ENCODE measurements at places on chromosomes 3 and 15.
A peak's percentile ranks its signal among the peaks of the same experiment; 100 is the strongest.

DNA sequence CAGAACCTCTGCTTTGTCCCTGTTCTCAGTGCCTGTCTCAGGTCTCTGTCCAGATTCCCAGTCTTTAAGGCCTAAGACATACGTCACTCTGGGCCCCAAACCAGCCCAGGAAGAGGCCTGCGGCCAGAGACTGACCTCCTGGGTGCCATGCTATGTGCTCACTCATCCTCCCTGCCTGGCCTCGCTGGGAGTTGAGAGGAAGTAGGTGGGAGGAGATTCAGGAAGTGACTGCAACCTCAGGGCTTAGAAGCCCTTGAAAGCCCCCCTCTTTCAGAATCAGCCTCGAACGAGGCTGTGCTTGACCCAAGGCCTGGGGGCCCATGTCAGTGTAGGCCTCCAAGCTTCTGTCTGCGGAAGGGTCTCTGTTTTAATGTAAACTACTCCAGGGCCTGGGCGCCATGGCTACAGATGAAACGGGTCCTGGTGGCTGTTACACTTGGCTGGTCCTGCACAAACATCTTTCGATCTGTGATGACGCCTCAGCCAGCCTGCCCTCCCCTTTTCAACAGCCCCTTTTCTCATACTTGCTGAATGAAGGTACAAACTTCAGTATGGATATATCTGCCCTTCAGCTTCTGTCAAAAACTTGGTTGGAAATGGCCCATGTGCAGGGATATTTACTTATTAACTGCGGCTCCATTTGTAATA is 11.7 kb downstream of the RASGRF1 start:
- no peak for DNase-seq

GRCh38 chr3:21392526-21392925 is 358.5 kb downstream of the ZNF385D start:
- DNase-seq = peak; percentile 18

GRCh38 chr15:51866751-51867150 is 37.3 kb downstream of the TMOD3 start:
- DNase-seq = no peak

- DNase-seq = no peak
Measured at GRCh38 chr15:38238311-38238710, 14.3 kb upstream of the SPRED1 start.

DNA sequence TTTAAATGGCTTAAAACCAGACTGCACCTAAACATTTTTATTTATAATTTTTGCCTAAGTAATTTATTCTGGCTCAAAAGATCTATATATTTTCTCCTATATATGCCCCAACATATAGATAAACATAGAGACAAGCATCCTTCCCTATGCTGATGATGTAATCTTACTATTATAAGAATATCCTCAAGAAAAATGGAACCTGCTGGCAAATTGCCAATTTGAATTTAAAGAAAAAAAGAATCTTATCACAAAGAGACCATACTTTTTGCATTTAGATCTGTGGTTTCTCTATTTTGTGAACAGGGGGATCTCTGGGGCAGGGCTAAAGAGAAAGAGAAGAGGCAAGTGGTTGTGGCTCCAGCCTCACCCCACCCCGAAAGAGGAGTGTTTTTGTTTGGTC is 107.2 kb upstream of the CMC1 start:
- DNase-seq = no peak

DNA sequence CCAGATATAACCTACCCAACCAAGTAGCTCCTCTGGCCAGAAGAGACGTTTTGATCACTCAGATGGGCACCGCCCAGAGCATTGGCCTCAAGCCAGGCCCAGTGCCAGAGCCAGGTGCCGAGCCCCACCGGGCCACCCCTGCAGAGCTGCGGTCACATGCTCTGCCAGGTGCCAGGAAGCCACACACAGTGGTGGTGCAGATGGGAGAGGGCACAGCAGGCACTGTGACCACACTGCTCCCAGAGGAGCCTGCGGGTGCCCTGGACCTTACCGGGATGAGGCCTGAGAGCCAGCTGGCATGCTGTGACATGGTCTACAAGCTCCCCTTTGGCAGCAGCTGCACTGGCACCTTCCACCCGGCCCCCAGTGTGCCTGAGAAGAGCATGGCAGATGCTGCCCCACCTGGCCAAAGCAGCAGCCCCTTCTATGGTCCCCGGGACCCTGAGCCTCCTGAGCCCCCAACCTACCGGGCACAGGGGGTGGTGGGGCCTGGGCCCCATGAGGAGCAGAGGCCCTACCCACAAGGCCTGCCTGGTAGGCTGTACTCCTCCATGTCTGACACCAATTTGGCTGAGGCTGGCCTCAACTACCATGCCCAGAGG is 19.1 kb upstream of the APEH start:
- DNase-seq = no peak

DNA sequence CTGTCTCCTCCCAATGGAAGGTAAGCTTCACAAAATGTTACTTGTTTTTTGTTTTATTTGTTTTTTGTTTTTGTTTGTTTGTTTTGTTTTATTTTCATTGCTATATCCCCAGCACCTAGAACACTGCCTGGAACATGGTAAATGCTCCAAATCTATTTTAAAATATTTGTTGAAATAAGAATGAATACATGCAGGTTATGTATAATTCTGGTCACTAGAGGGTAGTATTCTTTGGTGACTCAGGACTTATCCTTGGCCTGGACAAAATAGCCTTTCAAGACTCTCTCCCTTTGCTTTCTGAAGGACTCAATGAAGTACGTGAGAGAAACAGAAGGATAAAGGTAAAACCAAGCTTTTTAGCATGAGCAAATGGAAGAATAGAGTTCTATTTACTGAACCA is 46.9 kb upstream of the PPP2R3A start:
- no peak for DNase-seq

DNA sequence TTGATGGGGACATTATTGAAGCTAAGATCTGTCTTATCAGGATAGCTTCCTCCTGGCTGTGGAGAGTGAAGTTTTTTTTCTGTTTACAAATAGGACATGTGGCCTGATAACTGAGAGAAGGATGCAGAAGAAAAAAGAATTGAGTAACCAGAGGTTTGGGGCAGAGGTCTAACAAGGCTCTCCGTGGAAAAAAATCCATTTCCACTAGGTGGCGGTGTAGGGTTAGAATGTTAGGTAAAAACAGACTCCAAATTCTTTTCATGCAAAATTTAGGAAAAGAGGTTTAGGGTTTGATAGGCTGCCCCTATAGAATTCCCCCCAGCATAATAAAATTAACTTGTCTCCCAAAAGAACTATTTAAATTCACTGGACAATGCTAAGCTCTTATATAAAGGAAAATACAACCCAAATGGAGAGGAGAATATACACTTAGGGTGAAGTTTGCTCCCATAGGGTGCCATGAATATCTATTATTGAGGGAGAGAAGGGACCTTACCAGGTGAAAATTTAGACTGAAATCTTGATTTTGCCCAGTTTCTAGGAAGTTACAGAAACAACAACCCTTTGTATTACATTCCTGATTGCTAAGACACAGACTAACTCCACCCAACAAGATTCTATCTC is 1560.4 kb downstream of the OTOL1 start:
- peak; percentile 19 for DNase-seq

GRCh38 chr15:31352911-31353811 is 26.5 kb downstream of the KLF13 start:
- DNase-seq = peak; percentile 71

- no peak for DNase-seq
Measured at GRCh38 chr3:154904328-154904727, 175.8 kb upstream of the MME start.

DNA sequence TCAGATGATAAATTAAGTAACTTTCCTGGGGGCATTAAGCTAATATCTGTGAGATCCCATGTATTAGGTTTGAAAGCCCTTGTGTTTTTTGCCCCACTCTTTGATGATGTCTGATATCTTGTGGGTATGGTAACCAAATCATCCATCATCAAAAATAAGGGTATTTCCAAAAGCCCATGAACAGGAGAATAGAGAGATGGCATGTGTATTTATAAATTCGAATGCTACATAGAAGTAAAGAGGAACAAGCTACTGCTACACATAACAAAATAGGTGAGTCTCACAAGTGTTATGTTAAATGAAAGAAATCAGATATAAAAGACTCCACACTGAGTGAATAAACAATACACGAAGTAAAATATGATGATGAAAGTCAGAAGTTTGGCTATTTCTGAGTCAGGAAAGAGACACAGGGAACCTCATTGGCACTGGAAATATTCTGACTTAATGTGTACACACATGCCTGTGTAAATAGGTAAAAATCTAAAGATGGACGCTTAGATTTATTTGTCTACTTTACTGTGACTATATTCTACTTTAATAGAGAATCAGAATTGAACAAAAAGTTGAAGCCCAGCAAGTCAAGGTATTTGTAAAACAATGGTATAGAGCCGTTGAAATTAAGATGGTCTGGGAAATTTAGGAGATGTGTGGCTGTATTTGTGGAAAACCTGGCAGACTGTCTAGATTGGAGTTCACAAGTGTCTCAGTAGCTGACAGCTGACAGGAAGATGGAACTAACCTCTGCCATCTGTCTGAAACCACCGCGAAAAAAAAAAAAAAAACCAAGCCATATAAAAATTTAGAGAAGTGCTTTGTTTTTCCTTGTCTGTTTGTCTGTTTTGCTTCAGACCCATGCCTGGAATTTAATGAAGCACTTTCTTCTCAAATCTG is 111.0 kb upstream of the TGFBR2 start:
- no peak for DNase-seq

DNA sequence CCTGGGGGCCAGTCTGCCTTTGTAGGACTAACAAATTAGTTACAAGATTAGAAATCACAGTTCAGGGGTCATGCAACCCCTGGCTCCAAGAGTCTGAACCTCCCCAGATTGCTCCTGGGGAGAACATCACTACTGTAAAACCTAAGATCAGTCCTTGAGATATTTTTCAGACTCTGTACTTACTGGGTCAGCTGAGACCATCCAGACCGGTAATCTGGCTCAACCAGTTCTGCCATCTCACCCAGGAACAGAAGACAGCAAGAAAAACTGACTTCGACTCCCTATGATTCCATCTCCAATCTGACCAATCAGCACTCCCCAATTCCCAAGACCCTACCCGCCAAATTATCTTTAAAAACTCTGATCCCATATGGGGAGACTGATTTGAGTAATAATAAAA is 47.5 kb downstream of the NMD3 start:
- no peak for DNase-seq

DNA sequence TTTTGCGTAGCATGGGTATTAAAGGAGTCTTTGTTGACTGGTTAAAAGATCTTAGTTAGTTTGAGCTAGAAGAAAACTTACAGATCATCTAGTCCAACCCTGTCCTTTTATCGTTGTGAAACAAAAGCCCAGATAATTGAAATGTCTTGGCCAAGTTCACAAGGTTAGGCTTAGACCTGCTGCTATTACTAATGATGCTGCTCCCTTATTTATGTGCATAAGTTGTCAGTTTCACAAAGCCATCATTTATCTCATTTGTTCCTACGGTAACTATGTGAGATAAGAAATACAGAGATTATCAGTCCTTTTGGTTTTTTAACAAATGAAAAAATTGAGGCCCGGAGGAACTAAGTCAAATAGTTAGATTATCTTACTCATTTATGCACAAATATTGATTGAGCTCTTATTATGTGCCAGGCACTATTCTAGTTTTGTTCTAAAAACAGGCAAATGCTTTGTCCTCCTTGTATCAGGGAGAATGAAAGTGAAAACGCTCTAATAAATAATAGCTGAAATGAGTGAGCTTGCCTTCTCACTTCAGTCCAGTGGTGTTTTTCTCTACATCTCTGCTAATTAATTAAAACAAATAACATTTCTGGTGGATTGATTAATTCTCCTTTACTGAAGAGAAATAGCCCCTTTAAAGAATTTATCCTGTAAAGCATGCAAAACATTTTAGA is 49.1 kb upstream of the TPRG1 start:
- DNase-seq = no peak

- DNase-seq = no peak
Measured at GRCh38 chr3:97125902-97126499, 311.6 kb downstream of the EPHA6 start.

GRCh38 chr3:167095976-167096375 is 284.1 kb downstream of the ZBBX start:
- DNase-seq = no peak

DNA sequence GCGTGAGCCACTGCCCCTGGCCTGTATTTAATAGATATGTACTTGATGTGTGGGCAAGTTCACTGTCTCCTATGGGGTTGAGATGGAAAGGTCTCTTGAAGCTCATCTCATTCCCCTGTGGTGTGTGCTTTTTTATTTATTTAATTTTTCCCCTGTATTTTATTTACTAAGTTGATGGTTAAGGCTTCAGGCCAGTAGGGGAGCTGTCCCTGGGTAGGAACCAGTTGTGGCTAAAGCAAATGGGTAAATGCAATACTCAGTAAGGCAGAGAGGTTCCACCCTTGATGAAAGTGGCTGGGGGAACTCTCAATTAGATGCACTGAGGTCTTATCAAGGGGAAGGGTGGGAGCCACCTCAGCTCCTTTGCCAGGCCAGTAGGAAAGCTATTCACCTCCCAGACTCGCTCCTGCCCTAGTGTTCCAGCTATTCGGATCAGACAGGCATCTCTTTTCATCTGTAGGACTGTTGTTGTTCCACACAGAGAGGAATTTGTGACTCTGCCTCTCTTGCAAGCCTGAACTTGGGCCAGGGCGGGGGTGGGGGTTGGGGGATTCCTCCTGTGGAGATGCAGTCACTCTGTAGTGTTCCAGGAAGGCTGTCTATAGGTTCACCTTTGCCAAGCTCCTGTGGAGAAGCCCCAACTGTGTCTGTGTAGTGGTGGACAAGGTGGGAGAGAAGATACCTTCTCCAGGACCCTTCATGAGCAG is 26.1 kb downstream of the PCCB start:
- no peak for DNase-seq

- DNase-seq = no peak
Measured at GRCh38 chr3:169342652-169343505, 320.6 kb downstream of the MECOM start.

DNA sequence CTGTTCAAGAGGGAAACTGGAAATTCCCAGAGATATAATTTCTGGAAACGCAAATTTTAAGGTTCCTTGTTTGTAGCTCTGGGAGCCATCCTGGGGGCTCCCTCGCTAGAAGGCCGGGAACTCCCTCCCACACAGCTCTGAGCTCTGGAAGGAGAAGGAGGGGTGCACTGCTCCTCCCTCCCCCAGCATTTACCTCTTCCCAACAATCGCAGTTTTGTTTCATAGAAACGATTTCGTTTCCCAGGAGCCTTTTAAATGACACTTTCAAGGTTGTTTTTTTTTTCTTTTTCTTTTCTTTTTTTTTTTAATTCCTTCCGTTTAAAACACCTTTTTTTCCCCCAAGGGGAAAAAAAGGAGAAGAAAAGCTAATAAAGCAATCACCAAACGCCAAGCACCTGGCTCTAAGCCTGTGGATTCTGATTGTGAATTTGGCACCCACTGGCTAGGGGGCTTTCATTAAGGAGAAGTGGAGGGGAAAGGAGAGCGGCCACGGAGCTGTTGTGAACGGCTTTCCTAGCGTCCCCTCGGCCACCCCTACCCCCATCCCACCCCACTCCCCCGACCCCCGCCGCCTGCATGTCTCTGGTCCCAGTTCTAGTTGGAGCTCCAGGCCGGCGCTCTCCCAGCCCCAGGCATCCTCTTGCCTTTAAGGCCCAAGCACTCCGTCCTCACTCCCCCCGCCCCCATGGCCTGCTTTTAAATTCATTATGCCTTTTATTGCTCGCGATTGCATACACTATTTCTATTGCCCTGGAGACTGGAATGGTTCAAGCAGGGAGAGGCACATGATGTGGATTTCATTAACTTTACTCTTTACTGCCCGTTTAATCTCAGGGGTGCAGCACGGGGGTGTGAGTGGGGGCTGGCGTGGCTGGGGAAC is 13.6 kb upstream of the CCDC33 start:
- no peak for DNase-seq
